ENCODE measurements at places on chromosomes 3 and 15.
A peak's percentile ranks its signal among the peaks of the same experiment; 100 is the strongest.

DNA sequence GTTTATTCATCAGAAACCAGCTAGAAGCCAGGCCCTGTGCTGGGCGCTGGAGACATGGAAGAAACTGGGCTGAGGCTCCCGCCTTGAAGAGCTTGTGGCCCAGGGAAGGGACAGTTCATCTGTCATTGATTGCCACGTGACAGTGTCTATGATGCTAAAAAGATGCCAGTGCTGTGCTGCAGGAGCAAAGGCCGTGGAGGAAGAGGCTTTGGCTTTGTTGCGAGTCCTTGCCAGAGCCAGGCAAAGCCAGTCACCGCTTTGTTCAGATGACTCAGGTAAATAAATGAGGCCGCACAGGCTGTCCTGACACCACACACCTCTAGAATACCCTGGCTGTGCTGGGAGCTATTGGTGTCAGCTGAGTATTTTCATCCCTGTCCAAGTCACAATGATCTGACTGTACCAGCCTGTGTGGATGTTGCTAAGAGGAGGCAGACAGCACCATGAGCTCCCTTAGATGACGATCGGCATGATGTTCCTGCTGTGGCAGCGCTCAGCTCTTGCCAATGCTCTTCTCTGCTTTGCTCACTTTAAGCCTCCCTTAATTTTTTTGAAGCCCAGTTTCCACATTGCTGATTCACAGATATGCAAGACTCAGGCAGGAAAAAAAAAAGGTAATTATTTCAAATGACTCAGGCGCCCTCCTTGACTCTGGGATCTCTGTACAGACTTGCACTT, 77.5 kb downstream of the CCNL1 start:
- DNase-seq, result no peak

DNA sequence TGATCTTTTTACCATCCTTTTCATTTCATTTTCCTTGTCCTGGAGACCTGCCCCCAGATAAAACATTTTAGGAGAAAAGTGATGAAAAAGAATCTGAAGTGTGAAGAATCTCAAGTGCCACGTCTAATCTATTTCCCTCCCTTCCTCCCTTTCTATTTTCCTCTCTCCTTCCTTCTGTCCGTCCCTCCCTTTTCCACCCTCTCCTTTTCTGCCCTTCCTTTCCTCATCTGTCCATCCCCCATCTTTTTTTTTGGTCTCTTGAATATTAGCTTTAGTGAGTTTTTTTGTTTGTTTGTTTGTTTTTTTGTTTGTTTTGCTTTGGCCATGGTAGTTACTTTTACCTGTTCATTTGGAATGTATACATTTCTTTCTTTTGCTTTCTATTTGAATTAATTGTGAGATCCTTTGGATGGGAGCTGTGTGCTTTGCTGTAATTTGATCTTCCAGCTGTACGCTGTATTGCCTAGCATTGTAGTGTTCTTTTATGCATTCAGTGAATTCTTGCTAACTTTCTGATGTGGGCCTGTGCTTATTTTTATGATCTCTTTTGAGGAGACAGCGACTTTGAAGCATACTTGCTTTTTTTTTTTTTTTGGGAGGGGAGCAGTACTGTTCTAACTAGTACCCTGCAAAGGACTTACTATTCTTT, 19.2 kb downstream of the CDIN1 start:
- no peak for DNase-seq

- no peak for DNase-seq
These were observed 9.0 kb upstream of the ANXA2 start for GRCh38 chr15:60406513-60407414.

- DNase-seq, result no peak
These were observed 44.5 kb downstream of the OXNAD1 start for GRCh38 chr3:16309558-16309957.

DNA sequence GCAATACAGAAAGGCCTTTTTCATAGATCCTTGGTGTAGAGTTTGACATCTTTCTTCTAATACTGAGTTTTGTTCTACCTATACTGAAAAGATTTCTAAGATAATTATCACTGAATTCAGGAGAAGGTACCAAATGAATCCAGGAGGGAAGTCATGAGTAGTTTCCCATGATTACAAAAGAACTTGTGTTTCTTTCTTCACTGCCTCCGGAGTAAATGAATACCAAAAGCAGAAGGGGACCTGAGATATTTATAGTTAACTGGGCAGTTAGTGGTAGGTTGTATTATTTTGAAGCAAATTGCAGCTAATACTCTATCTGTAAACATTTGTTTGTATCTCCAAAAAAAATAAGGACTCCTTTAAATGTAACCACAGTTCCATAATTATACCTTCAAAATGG, 175.4 kb downstream of the SUCNR1 start:
- DNase-seq, result no peak

GRCh38 chr3:51941798-51942602, at the start of the genes PARP3 and RRP9:
PARP3 (plus strand) TSS chr3:51942363; CDS start chr3:51943356, 993 bp downstream.
RRP9 (minus strand) TSS chr3:51941904; CDS start chr3:51941867, 37 bp downstream.
- DNase-seq, result peak; percentile 94

DNA sequence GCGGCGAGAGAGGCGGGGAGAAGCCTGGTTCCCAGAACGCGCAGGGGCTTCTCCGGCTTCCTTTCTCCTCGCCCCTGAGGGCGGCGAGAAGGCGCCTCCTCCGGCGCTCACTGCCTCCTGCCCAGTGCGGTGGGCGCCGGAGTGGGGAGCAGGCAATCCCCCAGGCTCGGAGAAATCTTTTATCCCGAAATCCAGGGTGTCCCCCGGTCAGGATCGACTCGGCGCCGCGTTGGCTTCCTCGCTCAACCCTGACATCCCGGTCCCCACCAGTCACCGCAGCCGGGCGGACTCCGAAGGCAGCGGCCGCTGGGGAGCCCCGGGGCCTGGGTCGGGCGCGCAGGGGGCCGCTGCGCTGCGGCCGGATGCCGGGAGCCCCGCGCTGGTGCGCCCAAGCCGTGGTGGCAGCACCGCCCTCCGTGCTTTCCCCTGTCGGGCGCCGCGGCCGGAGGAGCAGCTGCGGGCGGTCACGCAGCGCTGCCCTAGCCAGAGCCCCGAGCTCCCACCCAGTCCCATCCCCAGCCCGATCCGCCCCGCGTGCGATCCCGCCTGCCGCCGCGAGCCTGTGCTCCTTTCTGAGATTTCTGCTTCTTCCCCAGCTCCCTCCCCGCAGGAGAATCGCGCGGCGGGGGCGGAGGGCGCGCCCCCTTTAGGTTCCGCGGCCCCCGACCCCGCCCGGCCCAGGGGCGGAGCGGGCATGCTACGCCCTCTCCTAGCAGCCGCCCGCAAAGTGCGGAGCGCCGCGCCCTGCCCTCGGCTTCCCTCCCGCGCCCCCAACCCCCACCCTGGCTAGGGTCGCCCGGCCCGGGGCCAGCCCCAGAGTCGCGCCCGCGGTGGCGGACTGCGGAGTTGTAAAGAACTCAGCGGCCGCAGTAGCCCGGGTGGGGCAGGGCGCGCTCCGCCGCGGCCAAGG, 683 bp upstream of the CACNA2D3 start:
- DNase-seq, result no peak

DNA sequence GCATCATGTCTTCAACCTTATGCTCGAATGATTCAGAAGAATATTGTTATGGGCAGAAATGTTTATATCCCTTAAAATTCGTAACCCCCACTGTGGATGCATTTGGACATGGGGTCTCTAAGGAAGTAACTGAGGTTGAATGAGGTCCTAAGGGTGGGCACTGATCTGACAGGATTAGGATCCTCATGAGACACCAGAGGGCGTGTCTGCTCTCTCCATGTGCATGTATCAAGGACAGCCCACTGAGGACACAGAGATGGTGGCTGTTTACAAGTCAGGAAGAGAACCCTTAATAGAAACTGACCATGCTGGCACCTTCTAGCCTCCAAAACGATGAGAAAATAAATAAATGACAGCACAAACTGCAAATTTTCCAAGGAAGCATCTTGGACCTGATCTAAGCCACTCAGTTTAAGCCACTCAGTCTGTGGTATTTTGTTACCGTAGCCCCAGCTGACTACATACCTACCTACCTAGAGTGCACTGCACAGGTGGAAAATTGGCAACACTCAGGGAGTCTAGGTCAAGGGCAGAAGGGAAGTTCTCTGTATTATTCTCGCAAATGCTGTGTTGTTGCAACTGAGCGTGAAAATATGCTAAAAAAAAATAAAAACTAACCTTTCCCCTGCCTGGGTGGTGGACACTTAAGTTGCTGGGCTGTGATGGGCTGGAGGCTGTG, 126.6 kb downstream of the TJP1 start:
- DNase-seq, result no peak

DNA sequence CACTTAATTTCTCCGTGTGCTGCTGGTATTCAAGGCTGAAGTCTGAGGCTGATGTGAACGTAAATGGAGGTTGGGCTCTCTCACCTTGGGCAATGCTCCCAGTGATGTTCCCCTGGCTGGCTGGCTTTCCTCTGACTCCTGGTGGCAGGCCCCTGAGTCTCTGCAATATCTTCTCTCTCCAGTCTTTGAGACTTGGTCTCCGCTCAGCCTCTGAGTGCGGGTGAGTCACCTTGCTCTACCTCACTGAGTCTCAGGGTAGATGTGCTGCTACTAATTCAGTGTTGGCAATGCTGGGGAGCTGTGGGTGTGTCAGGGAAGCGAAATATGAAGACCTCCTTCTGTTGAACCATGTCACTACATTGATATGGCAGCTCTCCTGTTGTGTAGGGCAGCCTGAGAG, 31.3 kb upstream of the TRIM59 start:
- no peak for DNase-seq
